ENCODE measurements at places on chromosomes 1 and 21.

DNA sequence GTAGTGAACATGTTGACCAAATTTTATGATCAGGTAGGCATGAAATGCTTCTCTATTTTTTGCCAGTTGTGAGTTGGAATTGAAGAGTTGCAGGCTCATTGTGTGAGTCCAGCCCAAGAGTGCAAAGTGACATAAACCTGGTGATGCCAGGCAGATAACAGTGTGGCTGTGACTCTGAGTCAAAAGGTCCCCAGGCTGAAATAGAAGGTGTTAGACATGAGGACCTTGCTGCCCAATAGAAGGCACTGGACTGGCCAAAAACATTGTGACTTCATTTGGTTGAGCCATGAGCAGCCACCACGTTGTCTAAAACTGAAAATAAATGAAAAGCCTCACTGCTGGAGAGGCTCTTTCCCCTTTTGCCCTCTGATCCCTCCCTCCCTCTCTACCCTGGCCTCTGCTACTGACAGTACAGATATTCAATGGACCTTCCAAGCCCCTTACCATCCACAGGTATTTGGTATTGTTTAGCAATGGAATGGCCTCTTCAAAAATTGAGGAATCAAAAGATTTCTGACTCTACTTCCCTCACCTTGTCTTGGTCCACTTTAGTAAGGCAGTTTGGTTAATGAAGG lies 67.8 kb upstream of the ABCD3 start:
- no peak for DNase-seq

GRCh38 chr1:6273380-6273891 lies 12.5 kb upstream of the GPR153 start:
- no peak for DNase-seq

- DNase-seq, result no peak
Measured at GRCh38 chr1:6260961-6261614, at the start of gene GPR153. TSS of gene GPR153 (minus strand) at chr1:6261098. CDS start at chr1:6254905, 6,193 bp downstream.

DNA sequence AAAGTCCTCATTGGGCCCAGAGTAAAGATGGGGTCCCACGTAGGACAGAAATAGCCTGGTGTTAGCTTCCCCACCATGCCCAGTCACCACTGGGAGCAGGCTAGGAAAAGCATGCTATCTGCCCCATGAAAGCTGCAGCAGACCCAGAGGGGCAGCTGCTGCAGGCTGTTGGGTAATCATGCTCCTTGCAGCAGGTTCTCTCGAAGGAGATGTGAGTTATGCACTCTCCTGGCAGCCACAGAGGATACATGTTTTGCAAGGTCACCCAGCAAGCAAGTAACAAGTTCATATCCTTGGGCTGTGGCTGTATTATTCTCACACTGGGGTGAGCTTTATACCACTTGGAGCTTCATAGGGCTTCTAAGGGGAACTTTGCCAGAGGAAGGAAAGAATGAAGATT lies 9.1 kb upstream of the HEYL start:
- DNase-seq, result no peak

DNA sequence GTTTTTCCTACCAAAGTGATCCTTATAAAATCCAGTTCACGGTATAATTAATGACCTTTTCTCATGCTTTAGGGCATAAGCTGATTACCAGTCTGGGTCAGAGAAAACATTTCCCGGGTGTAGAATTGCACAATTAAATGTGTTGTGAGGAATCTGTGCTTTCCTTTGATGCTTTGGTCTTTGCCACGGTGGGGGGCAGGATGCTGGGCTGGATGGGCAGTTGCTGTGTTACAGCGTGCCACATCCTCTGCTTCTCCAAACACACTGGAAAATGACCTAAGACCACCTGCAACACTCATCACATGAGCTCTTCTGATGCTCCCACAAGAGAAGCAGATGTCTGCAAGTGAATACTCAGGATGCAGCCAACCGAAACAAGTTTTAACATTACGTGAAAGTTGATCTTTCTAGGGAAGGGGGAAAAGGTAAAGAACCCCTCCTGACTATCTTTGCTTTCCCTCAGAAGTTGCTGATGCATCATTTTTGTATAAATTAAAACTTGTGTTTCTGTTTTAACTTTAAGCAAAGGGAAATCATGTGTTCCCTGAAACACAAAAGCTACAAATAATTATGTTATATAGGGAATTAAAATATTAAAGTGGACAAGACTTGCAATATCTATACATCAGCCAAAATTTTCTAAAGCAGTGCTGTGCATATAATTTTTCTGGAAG lies 515.3 kb upstream of the NR5A2 start:
- DNase-seq, result no peak

GRCh38 chr1:89589515-89589914 lies 43.4 kb upstream of the LRRC8C start:
- no peak for DNase-seq

DNA sequence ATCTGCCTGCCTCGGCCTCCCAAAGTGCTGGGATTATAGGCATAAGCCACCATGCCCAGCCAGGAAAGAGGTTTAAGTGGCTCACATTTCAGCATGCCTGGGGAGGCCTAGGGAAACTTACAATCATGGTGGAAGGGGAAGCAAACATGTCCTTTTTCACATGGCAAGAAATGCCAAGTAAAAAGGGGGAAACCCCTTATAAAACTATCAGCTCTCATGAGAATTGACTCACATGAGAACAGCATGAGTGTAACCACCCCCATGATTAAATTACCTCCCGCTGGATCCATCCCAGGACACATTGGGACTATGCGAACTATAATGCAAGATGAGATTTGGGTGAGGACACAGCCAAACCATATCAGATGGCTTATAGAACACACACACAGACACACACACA lies 8.8 kb upstream of the KLHL12 start:
- no peak for DNase-seq

DNA sequence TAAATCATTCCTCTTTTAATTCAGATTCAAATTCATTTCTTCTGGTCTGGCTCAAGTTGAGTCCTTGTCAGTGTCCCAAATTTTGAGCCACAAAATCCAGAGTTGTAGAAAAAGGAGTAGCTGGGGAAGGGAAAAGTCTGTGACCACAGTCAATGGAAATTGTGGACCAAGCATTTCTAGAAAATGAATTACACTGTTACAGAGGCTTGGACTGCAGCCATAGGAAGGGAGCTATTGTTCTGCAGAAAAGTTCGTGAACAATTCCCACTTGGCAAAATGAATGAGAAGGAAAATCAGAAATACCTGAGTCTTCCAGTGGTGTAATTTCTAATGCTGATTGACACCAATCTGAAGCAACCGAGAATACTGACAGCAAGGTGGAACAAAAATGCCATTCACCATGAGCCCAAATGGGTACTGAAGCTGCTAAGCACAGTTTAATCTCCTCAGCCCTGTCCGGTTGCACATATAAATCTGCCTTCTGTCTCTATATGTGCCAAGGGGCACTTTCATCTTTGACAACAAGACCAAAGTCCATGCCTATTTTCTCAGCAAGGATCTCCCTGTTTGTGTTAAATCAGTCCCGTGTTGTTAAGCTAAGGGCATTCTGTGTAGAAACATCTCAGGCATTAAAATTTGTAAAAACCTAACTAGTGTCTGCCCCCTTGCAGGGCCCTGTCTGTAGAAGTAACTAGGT lies 51.3 kb downstream of the TEX35 start:
- no peak for DNase-seq

GRCh38 chr1:66246351-66247269 lies 287.3 kb upstream of the SGIP1 start:
- DNase-seq, result no peak

DNA sequence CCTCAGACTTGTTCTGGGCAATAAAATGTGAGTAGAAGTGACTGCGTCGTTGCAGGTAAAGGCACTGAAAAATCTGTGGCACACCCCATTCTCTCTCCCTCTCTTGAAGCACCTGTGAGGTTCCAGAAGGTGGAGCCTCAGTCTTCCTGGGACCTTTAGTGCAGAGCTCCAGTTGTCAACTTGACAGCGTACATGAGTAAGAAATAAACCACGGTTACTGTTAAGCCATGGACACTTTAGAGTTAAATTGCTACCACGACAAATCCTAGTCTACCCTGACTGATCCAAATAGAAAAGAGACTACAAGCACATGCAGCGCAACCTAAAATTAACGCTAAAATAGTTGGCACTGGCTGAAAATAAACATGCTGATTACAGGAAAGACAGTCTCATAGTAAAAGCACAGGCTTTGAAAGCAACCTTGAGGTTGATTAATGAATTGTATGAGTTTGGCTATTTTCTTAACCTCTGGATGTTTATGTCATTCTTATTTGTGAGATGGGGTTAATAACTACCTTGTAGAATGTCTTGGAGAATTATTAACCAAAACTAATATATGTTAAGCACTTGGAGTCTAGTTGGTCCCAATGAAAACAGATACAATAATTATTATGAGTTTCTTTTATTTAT lies 93.0 kb upstream of the PLPPR4 start:
- DNase-seq, result no peak

- DNase-seq, result no peak
Measured at GRCh38 chr1:160829766-160830165, 32.9 kb downstream of the CD244 start.

GRCh38 chr21:35212393-35213127 lies 163.5 kb upstream of the RUNX1 start:
- no peak for DNase-seq

- DNase-seq, result no peak
Measured at GRCh38 chr1:201483373-201483949, 14.5 kb upstream of the PHLDA3 start.

DNA sequence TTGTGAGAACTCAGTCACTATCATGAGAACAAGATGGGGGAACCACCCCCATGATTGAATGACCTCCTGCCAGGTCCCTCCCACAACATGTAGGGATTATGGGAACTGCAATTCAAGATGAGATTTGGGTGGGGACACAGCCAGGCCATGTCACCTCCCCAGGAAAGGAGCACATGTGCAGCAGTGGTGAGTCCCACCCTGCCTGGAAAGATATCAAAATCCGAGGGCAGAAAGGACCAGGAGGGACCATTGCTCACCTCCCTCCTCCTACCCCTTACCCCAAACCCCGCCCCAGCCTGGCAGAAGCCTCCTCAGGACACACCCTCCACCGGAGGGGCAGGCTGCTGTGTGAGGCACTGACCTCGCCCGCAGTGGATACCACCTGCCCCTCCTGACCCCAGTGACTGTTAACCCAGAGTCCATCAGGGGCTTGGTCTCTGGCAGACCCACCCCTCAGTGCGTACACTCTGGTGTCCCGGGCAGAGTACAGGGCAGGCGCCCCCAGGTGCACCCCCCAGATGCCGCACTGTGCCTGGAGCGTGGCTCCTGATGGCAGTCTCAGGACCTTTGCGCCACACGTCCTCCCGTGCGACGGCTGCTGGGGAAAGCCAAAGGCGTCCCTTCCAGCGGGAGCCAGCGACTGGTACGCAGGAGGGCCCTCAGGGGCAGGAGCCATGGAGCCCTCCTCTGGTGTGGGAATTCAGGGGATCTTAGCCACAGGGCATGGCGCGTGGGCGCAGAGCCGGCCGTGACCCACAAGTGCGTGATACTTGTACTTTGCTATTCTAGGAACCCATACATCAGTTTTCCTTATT lies 20.9 kb downstream of the PDXK start:
- no peak for DNase-seq

GRCh38 chr21:39924577-39925308 lies 57.5 kb downstream of the PCP4 start:
- DNase-seq, result no peak

- DNase-seq, result no peak
Measured at GRCh38 chr1:6325482-6325881, 64.6 kb upstream of the GPR153 start.

- DNase-seq, result no peak
Measured at GRCh38 chr1:58047265-58047858, 499.2 kb downstream of the OMA1 start.

DNA sequence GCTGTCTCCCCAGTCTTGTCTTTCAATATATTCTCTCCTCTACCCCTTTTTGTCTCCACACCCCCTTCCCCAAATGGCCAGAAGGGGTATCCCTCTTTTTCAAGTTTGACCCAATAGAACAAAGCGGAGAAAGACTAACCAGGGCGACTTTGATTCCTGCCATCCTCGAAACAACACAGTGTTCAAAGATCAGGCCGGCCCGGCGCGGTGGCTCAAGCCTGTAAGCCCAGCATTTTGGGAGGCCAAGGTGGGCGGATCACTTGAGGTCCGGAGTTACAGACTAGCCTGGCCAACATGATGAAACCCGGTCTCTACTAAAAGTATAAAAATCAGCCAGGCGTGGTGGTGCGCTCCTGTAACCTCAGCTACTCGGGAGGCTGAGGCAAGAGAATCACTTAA lies 77.0 kb upstream of the IFNAR2 start:
- DNase-seq, result no peak

GRCh38 chr1:174991473-174991872 lies 8.3 kb upstream of the CACYBP start:
- DNase-seq, result no peak

GRCh38 chr21:36207577-36208320 lies 51.1 kb downstream of the DOP1B start:
- no peak for DNase-seq

GRCh38 chr1:25854554-25854953 lies 4.7 kb downstream of the AUNIP start:
- DNase-seq, result no peak

GRCh38 chr1:168970926-168971659 lies 135.4 kb upstream of the ATP1B1 start:
- no peak for DNase-seq

- no peak for DNase-seq
Measured at GRCh38 chr1:44485934-44486460, 80.9 kb downstream of the RNF220 start.

GRCh38 chr1:31848381-31848897 lies 32.6 kb upstream of the SPOCD1 start:
- DNase-seq, result no peak

GRCh38 chr1:247164694-247165093 lies 7.1 kb downstream of the ZNF124 start:
- no peak for DNase-seq

DNA sequence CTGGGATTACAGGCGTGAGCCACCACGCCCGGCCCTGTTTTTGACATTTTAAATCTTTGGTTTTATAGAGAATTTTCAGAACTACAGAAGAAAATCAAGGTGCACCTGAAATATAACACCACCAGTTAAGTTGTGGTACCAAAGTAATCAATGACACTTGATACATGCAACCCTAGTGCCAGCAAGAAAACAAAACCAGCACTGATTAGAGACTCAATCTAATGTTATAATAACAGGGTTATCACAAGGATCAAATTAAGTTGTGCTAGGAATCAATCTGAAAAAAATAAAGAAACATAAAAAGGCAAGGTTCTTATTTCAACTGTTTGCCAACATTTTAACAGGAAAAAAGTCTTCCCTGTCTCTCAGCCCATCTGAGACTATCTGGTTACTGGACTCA lies 23.8 kb downstream of the TGFBR3 start:
- DNase-seq, result no peak

DNA sequence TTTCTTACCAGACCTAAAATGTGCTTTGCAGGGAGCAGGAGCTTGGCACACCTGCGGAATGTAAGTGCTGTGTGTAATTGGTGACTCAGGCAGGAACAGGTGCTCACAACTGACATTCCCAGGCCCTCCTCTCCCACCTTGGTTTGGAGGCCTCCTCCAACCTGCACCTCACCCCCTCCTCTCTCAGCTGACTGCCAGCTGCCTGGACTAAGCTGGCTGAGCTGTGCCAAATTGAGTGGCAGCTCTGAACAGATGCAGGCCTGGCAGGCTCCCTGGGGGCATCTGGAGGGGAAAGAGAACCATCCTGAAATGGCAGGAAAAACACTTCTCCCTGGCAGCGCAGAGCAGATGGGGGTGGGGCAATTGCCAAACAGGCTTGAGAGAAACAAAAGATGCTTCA lies 91.7 kb upstream of the PGBD5 start:
- DNase-seq, result peak; percentile 26

Measured in hindlimb muscle (tissue), 1 donor.